ENCODE measurements at places on chromosomes 3 and 15.

GRCh38 chr3:148992027-148992634, 791 bp downstream of the GYG1 start:
- DNase-seq = no peak

DNA sequence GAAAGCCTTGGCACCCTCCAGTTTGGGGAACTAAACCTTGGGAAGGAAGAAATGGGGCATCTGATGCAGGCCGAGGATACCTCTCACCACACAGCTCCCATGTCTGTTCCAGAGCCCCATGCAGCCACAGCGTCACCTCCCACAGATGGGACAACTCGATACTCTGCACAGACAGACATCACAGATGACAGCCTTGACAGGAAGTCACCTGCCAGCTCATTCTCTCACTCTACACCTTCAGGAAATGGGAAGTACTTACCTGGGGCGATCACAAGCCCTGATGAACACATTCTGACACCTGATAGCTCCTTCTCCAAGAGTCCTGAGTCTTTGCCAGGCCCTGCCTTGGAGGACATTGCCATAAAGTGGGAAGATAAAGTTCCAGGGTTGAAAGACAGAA, 7.7 kb downstream of the MAP1A start:
- peak; percentile 21 for DNase-seq

- DNase-seq = no peak
These were observed 19.6 kb upstream of the SLC7A14 start for GRCh38 chr3:170605490-170605889.

DNA sequence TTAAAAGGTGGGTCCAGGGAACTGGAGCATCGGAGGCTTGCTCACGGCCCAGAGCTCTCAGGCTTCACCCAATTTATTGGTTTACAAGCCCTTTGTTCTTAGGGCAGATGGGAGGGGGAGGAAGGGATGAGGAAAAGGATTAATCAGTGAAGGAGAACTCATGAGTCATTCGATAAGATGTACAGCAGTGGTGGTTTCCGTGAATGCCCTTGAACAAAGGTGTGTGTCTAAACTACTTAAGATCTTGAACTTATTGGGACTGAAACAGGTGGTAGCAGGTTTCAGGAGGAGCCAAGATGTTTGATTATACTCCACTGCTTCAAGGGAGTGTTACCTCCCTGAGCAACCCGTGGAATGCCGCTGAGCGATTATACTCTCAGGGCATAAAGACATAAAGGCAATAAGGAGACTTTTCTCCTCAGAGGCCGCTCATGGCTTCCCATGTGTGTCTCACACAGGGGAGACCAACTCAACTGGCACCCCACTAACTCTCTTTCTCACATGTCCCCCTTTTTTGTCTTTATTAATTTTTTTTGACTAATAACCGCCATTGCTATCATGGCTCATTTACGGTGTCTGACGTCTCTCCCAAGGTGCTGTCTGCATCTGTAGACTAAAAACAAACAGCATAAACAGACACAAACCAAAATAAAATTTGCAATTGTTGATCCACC, 17.3 kb upstream of the SLC28A2 start:
- no peak for DNase-seq

- DNase-seq = no peak
These were observed 232.9 kb downstream of the ADAMTS17 start for GRCh38 chr15:100108846-100109245.
